ENCODE measurements at places on chromosomes 6 and 20.
A peak's percentile ranks its signal among the peaks of the same experiment; 100 is the strongest.

GRCh38 chr20:8212286-8212685, 80.2 kb downstream of the PLCB1 start:
- no peak for DNase-seq

GRCh38 chr20:50920997-50921396, 10.2 kb downstream of the ADNP start:
- DNase-seq, result no peak

DNA sequence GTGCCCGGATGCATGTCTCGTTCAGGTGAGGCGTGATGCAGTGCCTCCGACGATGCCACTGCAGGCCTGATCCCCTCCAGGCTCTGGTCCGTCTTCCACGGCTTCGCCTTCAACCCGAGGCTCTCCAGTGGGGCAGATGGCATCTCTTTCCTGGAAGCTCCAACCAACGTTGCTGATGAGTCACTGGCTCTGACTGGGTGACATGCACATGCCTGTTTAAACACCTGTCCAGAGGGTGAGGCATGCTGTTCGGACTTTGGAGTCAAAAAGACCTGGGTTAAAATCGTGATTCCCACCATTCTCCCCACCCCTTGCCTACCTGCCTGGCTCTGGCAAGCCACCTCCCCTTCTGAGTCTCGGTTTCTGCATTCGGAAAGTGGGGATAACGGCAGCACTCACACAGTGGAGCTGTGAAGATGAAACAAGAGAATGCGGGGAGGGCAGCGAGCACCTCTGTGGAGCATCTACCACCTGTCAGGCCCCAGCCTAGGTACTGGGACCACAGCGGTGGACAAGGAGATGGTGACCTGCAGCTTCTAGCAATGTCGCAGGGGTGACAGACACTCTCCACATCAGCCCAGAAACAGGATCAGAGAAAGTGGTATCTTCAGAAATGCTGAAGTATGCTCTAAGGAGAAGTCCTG, 8.5 kb upstream of the EDN3 start:
- DNase-seq, result no peak

DNA sequence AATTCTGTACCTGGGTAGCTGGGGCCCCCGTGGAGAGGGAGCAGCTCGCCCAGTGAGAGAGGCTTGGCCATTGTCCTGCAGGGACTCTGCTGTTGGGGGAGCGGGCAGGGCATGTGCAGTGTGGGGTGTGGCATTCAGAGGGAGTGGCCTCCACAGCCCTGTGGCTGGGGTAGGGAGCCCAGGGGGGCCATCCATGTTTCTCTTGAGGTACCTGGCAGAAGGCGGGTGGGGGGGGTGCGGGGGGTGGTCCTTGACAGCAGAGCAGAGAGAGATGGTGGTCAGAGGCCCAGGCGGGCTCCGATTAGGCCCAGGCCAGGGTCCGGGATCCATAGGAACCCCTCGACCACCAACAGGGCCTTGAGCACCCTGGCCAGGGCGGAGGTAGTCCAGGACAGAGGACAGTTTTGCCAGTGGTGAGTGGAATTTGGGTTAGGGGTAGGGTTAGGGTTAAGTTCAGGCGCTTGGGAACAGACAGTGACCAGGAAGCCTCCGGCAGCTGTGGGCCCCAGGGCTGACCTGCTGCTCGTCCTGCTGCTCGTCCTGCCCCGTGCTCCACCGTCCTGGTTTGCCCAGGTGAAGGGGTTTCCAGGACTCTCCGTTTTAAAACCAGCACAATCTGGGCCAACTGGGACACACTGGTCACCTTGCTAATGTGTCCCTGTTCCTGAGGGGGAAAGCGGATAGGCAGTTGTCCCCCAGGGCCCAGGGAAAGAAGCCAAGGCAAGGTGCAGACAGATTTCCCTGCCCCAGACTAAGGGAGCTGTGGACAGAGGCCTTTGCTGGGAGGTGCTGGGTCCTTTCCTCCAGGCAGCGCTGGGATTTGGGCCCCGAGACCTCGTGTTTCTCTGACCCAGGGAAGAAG, 24.8 kb upstream of the MYT1 start:
- no peak for DNase-seq

DNA sequence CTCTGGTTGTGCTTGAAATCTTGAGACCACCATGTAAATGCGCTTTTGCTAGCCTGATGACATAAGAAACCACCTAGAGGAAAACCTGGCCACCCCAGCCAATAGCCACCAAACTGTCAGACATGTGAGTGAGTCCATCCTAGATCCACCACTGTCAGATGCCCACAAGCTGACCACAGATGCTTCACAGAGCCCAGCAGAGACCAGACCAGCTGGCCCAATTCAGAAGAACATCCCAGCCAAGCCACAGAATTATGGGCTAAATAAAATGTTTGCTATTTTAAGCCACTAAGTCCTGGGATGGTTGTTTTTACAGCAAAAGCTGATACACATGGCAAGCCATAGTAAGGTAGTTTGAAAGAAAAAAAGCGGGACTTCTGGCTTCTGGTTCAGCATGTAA, 425.3 kb downstream of the KIF16B start:
- DNase-seq, result no peak

GRCh38 chr6:82006027-82006738, 241.4 kb downstream of the IBTK start:
- DNase-seq, result no peak

GRCh38 chr20:51275826-51276225, 252.9 kb upstream of the KCNG1 start:
- no peak for DNase-seq

DNA sequence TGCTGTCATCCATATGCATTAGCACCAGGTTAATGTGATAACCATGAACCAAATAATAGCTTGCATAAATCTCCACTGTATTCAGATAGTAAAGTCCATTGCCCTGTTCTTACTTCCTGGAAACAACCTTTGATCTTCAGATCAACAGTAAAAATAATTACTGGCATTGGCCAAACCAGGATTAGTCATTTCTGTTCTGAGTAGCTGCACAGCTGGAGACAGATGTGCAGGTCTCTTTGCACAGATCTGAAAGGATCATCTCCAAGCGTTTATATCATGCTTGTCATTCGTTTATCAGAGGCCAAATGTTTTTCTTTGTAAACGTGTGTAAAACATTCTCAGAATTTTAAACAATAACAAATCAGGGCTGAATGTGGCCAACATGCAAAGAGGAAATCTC, 134.4 kb upstream of the HMGCLL1 start:
- no peak for DNase-seq

DNA sequence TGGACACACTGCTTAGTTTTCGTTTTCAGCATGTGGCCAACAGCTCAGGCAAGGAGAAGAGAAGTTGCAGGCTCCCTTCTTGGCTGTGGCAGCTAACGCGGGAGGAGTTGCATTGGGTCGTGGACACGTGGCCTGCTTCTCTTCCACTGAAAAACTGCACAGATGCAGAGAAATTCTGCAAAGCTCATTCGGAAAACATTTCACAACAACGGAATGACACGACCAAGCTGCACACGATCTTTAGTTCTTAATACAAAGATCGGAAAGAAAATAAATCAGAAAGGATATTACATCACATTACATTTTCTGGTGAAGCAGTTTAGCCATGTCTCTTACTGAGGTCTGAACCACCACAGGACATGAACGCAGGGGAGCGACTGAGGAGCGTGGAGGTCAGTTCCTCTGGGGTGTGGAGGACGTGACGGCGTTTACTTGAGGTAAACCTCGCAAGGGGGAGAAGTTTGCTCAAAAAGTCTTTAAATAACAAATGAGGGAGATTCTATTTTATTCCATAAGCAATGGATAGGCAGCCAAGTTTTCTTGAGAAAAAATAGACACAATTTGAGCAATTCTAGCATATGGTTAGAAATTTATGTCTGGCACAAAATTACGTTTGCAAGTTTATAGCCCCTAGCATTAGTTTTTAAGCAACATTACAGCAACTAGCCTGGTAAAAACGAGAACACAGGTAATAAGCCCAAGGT, 178.3 kb downstream of the THBS2 start:
- DNase-seq, result no peak

DNA sequence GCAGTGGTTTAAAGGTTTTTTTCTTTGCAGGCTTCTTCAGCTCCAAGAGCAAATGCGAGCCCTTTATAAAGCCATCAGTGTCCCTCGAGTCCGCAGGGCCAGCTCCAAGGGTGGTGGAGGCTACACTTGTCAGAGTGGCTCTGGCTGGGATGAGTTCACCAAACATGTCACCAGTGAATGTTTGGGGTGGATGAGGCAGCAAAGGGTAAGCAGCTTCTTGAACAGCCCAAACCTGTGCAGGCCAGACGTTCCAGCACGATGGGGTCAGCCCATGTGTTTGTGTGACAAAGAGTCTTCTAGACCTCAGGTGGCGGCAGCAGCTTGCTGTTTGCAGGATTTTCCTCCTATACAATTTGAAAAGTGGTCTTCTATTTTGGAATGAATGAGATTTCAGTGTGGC, 17.7 kb downstream of the DSP start:
- DNase-seq, result no peak

DNA sequence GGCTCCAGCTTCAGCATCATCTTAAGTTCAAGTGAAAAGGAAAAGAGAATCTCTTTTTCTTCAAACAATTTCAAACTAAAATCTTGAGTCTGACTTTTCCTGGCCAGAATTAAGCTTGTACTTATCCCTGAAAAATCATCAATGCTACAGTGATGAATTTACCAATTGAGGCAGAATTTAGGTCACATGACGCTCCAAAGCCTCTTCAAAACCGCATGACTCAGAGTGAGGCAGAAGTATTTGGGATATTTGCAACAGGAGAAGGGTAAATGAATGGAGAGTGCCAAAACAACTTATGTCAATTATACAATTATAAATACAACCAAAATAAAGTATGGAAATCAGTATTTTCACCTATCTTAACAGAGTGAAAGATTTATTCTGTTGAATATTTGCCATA, 515.5 kb downstream of the COL12A1 start:
- no peak for DNase-seq

DNA sequence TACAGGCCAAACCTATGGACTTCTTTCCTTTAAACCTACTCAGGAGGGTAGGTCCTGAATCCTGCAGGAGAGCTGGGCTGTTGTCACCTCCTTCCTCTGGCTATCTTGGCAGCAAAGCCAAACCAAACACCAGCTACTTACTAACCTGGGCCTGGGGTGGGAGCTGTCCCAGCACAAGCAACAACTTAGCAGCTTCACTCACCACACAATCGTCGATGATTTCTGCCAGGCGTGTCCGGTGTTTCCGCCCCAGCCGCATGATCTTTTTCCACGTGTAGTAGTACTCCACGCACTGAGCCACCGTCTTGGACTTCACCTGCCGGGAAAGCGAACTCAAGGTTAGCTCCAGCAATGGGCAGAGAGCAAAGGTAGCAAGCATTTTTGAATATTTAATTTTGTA, 25.4 kb upstream of the MRPS10 start:
- no peak for DNase-seq

- no peak for DNase-seq
Observed at GRCh38 chr6:139659196-139659595, 284.7 kb upstream of the CITED2 start.

DNA sequence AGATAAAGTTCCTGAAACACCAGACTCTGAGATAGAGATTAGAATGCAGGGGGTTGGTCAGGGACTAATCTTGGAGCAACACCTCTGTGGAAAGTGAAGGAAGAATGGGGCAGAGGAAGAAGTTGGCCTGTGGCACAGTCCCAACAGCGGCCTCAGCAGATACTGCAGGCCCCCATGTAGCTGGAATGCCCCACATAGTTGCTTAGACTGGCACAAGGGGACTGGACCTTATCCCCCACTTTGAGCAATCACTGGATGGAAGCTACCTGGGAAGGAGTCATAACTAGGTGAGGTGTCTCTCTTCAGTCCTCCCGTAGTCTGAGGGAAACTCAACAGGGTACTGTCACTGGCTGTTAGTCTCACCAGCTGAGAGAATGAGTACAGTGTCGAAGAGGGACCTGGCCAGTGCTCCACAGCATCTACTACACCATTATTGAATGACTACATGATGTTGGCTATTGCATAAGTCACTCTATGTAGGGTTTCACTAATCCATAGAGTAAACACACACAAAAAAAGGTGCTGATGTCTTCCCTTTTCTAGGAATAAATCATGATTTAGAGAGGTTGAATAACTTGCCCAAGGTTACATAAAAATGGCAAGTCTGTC, 47.5 kb downstream of the ADGRG6 start:
- DNase-seq, result peak; percentile 35

DNA sequence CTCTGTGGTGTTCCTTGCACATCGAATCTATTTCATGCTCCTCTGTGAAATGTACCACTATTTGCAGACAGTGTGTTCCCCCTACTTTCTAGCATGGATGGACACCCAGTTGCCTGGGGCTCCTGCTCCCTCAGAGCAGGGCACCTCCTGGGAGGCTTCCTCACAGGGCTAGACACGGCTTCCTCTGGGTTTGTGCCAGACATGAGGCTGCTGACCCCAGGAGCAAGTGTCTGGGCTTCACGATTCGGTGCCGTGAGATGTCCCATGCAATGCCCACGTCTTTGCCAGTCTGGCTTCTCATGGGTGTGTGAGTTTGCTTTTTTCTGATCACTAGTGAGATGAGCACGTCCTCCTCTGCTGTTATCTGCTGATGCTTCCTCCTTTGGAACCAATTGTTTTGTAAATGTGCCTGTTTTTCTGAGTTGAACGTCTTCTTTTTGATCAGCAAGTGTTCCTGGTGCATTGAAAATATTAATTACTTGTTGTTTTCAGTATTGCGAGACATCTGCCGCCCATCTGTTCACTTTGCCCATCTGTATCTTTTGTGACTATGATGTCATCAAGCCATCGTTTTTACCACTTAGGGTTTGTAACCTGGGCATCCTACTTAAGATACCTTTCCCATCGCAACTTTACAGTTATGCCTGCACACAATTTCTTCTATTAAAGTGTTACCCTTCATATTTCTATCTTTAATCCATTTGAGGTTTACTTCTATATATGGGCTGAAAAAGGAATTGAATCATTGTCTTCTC, 92.0 kb downstream of the TTLL2 start:
- no peak for DNase-seq

DNA sequence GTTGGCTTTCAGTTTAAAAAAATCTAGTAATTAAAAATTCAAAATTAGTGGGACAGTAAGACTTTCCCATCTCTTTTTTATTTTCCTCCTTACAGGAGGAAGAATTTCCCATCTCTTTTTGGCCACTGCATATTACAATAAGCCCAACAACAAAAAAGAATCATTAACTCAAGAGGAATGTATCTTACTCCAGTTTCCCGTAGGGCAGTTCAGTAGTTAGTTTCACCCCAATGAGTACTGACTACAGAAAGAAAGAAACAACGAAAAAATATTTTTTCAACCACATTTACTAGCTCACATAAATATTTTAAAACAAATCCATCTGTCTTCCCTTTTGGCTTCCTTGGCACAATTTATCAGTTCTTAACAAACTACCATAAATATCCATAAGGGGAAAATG, 14.9 kb upstream of the BLOC1S5 start:
- DNase-seq, result no peak

DNA sequence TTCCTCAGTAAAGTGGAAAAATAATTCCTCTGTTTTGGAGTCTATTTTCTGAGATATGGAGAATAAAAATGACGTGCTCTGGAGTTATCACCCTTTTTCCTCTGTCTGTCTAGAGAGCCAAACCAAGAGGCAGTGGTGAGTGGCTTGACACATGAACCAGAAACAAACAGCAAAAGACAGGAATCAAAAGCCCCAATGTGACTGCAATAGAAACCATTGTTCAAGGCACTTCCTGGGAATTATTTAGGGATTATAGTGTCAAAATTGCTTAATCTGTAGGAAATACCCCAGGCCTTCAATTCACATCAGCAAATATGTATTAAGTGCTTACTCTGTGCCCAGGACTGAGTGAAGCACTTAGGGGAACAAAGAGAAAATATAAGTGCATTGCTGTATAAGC, 560.4 kb upstream of the JAG1 start:
- no peak for DNase-seq

GRCh38 chr20:9241232-9241692, 172.4 kb downstream of the PLCB4 start:
- no peak for DNase-seq
